ENCODE measurements at places on chromosomes 6 and 20.

GRCh38 chr6:10235344-10235743 lies 179.5 kb downstream of the TFAP2A start:
- no peak for DNase-seq

DNA sequence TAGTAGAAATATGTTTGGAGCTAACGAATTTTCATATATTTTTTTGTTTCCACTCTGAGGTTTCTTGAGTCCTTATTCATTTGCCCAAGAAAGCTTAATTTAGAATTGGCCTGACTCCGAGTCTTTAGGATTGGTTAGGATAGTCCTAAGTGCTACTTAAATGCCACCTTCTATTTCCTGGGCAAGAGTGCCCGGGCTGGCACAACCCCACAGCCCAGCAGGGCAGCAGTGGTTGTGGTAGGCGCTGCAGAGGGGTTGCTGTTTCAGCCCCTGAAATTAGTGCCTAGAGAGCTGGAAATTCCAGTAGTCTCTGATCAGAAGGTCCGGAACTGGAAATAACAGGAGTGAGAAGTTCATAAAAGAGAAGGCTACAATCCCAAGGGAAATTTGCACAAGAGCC lies 139.4 kb upstream of the TENT5A start:
- no peak for DNase-seq

GRCh38 chr6:139017227-139017626 lies 11.3 kb upstream of the ABRACL start:
- no peak for DNase-seq

GRCh38 chr20:53599378-53599777 lies 5.7 kb upstream of the ZNF217 start:
- DNase-seq = no peak

- peak; percentile 90 for DNase-seq
Observed at GRCh38 chr20:35146920-35147574, at the start of gene EDEM2. TSS of gene EDEM2 (minus strand) at chr20:35147336. CDS start at chr20:35147258, 78 bp downstream.

Measured in activated gamma-delta T cell treated with anti-CD3 and anti-CD28 coated beads, Interleukin-2, amount 50 U/mL, for 16 hours (primary cell).